ENCODE measurements at places on chromosomes 5 and 9.

DNA sequence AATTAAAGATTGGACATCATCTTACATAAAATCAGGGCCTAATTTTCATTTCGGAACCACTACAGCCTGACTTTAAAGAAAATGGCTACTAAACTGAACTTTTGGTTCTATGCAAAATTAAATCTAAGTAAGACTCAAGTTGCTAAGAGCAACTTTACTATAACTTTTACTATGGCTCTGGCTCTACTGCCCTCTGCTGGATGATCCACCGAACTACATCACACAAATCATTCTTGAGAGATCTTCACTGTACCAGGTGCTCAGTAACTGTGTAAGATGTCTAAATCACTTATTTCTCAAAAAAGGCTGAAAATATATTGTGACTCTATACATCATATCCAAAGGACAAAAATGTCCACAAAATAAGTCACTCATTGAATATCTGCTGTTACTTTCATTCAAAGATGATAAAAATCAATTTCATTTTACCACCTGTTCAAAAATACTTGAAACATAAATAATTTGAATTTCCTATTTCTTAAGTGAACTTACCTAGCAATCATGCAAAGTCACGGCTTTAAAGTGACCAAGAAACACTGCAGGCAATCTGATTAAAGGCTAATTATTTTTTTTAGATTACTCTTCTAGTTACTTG, 13.5 kb downstream of the MOCS2 start:
- DNase-seq = peak; percentile 11

GRCh38 chr5:103942587-103943186, 380.1 kb upstream of the NUDT12 start:
- DNase-seq = peak; percentile 12

- no peak for DNase-seq
Observed at GRCh38 chr9:130523921-130524320, 55.5 kb upstream of the FUBP3 start.

DNA sequence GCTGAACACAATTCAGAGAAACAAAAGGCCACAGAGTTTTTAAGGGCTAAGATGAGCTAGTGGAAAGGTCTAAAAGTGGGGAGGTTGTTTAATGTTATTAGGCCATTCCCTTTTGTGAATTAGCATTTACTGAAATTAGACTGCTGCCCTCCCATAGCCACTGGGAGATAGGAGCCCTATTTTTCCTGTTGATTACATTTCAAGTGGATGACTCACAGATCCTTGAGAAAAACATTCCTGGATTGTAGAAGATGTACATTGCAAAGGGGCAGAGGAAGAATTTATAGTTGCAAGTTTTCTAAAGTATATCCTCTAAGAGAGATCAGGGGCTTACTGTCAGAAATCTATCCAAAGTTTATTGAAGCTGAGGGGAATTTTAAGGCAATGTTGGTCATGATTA, 367.1 kb upstream of the IZUMO3 start:
- DNase-seq = no peak

- no peak for DNase-seq
Observed at GRCh38 chr9:132725306-132725705, 55.0 kb downstream of the GTF3C4 start.

DNA sequence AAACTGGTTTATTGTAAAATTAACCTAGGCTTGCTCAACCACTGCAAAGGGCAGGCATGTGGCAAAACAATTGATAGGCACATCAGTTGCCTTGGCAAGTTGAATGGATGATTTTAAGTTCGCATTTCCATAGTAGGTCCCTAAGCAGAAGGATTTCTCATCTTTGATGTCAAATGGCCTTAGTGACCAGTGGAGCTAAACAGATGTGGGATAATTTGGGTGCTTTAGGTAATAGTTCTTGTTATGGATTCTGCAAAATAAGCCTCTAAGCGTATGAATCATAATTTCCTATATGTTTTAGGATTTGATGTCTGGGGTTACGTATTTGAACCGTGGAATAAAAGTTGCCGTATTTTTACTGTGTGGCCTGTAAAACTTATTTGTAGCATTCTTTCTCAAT, 182.4 kb downstream of the CD180 start:
- DNase-seq = no peak

- DNase-seq = no peak
Observed at GRCh38 chr5:2017540-2018389, 135.0 kb upstream of the IRX4 start.

DNA sequence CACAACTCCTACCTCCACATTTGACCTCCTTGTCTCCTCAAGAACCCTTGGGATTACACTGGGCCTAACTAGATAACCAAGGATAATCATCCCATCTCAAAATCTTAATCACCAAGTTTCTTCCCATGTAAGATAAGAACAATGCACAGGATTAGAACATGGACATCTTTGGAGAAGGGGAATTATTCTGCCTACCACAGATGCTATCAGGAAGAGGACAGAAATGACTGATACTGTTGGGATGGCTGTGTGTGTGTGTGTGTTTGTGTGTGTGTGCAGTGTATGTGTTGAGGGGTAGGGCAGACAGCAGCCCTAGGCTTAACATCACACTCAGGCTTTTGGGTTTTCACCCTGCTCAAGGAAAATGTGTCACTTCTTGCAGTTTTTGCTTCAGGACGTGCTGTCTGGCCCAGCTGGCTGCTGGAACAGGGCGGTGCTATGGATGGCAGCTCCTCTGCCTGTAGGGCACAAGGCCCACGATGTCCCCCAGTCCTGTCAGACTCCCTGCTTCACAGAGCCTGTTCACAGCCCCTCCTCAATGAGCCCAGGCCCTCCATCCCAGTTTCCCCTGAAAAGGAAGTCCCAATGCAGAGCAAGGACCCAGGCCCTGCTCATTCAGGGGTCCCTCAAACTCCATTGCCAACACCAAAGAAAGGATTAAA, 7.7 kb downstream of the CA9 start:
- no peak for DNase-seq

GRCh38 chr9:20048437-20048836, 259.6 kb upstream of the SLC24A2 start:
- no peak for DNase-seq

DNA sequence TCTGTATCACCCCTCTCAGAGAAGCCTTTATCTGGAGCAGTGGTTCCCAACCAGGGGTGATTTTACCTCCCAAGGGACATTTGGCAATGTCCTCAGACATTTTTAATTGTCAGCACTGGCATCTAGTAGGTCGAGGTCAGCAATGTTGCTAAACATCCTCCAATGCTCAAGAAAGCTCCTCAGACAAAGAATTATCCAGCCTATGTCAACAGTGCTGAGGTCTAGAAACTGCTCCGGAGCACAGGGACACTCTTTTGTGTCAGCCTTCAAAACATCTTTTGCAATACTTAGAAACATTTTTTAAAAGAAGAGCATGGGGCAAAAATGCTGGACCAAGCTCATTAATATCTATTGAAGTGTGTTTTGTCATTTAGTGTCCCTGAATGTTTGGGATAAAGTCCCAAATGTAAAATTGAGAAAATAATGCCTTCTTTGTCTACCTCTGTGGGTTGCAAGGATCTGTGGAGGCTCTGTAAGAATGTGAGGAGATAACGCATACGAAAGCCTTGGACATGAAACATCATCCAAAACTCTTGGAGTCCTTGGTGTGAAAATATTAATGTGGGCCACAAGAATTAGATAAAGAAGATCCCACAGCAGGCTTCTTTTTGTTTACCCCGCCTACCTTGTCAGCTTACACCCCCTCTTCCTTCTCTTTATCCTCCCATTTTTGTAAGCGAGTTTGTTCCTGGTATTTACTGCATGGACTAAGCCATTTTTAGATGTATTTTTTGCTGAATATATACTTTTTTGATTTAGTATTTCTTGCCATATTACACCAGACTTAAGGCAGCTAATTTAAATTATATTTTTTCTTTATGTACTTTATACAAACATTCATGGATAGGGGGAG, 193.5 kb downstream of the CD180 start:
- DNase-seq = no peak

DNA sequence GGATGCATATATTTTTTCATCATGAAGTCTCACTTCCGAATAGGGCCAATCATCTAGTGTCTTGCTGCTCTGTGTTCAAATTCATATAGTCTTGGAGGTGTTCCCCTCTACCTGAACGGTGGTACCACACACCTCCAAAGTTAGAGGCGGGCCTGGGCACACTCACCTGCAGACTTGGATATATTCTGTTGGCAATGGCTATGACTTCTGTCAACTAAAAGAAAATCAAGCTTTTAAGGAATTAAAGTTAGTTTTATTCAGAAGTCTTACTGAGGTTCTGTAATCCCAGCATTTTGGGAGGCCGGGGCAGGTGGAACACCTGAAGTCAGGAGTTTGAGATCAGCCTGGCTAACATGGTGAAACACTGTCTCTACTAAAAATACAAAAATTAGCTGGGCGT, 2.6 kb upstream of the NIPAL4 start:
- no peak for DNase-seq

DNA sequence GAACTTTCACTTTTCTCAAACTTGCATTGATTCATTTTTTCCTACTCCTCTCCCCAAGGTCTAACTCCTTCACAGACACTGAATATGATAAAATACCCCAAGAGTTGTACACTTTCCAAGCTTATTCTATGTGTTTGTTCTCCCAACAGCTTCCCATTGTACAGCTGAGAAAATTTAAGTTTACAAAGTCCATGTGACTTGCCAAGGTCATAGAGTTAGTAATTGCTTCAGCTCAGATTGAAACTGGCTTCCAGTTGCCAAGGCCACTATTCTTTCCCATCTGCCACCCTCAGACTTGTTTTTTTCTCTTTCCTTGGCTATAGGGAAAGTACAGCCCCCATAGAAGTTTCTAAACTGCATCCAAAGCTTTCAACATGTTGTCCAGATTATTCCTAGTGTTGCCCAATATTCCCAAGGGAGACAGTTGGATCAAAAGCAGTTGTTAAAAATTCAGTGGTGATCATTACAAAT, 34.8 kb downstream of the TNFSF8 start:
- DNase-seq = no peak

DNA sequence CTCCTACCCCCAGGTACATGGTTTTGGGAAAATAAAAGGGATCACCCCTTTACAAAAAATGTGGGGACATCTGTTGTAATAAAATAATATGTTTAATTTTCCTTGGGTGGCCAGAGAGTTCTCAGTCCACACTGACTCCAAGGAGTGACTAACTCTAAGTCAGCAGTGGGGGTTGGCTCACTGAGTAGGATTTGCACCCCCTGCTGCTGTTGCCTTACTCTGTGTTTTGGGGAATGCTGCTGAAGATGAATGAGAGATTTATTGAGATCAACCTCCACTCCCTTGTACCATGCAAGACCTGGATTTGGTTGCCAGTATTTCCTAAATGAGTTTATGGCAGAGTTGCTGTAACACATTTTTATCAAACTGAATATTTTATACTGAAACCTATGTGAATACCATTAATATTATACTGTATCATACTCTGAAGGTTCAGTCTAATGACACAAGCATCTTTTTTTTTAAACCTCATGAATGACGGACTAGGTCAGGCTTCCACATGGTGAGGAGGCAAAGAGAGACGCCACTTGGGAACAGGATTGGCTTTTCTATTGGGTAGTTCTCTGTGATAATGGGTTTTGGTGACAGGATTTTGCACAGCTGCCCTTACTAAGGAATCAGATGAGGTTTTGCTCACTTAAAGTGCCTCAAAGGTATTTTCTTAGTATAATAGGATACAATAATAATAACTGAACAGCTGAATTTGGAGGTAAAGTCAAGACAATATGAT, 121.3 kb upstream of the OSMR start:
- DNase-seq = no peak

DNA sequence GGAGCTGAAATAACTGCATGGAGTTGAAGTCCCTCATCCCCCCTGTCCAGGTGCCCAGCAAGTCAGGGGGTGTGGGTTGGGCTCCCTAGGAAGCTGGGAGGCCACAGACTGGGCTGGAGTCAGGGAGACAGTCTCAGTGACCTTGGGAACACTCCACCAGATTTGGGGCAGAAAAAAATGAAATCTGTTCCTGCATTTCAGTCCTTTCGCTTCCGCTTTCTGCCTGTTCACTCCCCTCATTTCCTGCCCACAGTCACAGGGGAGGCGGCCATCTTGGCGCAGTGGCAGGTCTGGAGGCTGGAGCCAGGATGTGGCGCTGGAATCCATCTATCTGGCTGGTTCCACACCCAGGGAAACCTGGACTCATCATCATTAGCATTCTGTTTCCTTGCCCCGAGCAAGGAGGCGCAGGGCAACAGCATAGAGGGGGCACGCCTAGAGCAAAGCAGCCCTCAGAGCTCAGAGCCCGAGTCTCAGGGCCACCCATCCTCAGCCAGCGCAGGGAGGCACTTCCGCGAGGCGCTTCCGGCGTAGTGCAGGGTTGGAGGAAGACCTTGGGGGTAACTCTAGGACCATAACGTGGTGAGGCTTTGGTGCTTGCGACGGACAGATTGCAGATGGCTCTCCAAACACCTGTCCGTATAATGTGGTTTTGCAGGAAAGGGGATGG, 86.2 kb upstream of the HSPA9 start:
- DNase-seq = no peak
